ENCODE measurements at places on chromosomes 2 and 18.

DNA sequence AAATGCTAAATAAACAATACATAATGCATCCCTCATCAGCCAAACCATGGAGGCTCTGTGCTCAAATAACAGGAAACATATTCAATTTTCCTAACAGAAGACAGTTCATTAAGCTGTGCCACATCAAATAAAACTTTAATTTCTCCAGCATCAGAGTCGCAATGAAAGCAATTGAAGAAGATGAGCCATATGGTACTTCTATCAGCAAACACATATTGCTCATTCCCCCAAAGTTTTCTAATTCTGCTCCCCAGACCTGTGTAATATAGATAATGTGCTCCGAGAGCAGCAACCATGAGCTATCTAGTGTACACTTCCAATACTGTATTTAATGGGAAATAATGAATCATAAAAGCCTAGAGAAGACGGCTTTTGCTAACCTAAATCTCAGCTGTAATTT, 263.2 kb downstream of the MEIS1 start:
- no peak for DNase-seq

GRCh38 chr2:37795456-37795855, 124.0 kb upstream of the CDC42EP3 start:
- DNase-seq: no peak

GRCh38 chr2:121492409-121492808, 38.3 kb upstream of the RNU4ATAC start:
- DNase-seq: no peak

GRCh38 chr18:39305766-39306165, 1740.2 kb upstream of the CELF4 start:
- no peak for DNase-seq

- DNase-seq: no peak
These were observed at the start of gene MLPH for GRCh38 chr2:237486819-237487448. Gene MLPH, plus strand, starts transcription at chr2:237487251. Its CDS starts 6,176 bp downstream, at chr2:237493427.

DNA sequence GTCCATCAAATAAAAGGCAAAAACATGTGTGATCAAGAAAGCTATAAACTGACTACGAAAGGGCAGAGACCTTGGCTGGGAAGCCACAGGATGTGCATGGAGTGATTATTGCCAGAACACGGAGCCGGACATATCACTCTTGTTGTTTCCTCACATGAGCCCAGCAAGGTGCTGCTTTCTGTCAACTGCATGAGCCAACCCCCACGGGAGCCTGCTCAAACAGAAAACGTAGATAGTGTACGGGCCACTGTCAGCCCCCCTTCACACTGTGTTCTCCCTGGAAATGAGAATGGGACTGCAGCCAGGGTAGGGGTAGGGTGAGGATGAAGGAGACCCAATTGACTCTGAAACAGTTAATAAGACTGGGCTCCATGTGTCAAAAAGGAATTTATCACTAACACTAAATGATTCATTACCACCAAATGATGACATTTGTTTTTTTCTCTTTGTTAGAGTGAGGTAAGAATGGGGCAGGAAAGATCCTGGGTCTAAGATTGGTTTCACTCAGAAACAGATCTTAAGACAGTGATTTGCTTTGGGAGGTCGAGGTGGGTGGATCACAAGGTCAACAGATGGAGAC, 235.8 kb downstream of the MREG start:
- DNase-seq: no peak

GRCh38 chr2:55732854-55733253, 39.2 kb upstream of the PNPT1 start:
- no peak for DNase-seq

DNA sequence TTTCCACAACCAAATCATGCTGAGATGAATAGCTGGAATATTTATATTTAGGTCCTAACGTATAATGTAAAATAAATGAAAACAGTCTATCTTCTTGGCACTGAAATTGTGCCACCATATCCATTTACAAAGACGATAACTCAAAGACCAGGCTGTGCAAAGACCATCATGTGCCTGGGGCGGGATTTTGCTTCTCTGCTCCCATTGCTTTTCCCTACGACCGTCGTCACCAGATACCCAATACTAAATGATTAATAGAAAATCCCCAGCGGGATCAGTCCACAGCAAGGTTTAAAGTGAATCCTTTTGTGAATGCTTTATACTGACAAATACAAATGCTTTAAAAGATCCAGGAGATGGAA, 194.3 kb upstream of the ARL4C start:
- DNase-seq: no peak

DNA sequence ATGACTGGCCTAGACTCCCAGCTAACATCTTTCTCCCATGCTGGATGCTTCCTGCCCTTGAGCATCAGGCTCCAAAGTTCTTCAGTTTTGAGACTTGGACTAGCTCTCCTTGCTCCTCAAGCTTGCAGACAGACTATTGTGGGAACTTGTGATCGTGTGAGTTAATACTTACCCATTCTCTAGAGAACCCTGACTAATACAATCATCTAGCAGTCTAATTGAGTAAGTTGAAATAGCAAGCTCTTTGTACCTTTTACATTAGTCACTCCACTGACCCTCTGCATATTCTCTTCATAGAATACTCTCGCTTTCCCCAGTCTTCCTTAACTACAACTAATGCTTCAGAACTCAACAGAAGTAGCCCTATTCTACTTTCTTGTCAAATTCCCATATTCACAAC, 434.6 kb upstream of the NXPH2 start:
- DNase-seq: no peak

GRCh38 chr2:47905386-47906156, 727 bp downstream of the FBXO11 start:
- DNase-seq: peak; percentile 63

- DNase-seq: no peak
These were observed 496.9 kb upstream of the TNP1 start for GRCh38 chr2:217356781-217357180.

GRCh38 chr2:238420878-238421694, 5.6 kb upstream of the ASB1 start:
- DNase-seq: no peak

- no peak for DNase-seq
These were observed 159.6 kb downstream of the NCKAP5 start for GRCh38 chr2:133408671-133409070.

DNA sequence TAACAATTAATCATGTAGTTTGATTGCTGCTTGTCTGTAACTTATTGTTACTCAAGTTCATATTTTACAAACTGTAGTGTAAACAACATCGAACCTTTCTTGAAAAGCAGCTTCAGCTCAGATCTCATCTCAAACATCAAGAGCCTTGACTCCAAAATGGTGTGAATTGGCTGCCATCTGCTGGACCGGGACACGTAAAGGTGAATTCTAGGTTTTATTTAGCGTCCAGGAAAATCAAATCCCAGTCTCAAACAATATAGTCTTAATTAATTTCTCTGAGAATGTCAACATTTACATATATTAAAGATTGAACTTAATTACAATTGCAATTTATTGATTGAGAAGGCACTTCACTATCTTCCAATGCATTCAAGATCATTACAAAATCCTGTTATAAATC, 453.0 kb downstream of the GALR1 start:
- peak; percentile 5 for DNase-seq

- no peak for DNase-seq
These were observed 28.1 kb downstream of the COBLL1 start for GRCh38 chr2:164813535-164813934.

DNA sequence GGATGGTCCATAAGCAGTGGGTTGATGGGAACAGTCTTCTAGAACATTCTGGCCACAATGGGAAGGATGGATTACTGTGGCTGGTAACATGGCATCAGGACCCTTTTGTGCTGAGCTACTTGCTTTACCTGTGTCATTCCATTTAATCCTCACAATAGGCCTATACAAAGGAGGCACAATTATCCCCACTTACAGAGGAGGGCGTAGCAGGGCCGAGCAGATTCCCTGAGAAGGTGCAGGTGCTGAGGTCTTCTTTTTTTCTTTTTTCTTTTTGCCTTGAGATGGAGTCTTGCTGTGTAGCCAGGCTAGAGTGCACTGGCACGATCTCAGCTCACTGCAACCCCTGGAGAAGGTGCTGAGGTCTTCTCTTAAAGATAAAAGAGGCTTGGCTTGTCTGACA, 6.7 kb upstream of the LRRC30 start:
- DNase-seq: no peak

DNA sequence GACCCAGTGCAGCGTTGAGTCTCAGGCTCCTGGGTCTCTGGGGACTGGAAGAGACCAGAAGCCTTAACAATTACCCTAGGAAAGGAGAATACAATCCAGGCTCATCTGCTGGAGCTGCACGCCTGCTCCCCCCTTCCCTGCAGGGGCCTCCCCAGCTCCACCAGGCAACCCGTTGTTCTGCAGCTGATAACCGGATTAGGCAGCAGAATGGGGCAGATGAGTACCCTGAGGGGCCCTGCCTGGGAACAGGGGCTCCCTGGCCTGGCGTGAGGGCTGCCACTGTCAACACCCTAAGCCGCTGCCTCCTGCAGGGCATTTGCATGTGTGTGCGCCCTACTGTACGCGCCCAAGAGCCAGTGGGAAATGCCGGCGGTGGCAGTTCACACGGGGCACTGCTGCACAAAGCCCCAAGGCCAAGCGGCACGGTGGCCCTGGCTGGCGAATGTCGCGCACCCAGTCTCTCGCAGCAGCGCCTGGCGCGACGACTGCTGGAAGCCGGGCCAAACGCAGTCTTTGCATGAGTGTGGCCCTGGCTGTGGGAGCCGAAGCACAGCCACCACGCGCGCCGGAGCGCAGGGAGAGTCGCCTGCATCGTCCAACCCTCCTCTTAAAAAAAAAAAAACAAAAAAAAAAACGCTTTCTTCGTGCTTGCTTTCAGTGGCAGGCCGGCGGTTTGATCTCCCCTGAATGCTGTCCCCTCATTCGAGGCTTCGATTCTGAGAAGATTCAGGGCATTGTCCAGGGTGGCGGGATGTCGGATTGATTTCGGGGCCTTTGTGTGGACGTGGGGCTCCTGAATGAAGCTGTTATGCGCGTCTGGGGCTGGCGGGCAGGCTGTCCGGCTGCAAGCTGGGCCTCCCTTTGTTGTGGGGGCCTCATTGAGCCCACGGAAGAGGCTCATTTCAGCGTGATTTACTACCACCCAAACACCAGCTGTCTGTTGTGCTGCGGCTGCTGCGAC, 63.8 kb downstream of the SETBP1 start:
- no peak for DNase-seq

DNA sequence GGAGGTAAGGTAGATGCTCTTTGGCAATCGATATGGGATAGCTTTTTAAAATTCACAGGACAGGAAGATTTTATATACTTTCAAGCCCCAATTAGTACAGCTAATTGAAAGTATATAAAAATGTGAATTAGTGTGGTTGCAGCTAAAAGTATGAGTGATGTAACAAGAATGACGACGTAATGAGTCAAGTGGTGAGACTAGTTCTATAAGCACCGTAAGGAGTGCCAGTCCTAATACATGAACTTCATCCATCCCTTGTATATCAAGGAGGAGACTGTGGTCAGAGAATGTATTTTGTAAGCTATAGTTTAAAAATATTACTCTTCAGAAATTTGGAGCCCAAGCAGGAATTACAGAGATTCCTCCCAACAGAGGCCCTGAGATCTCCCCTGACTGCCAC, 25.8 kb downstream of the DNAJC27 start:
- DNase-seq: no peak

GRCh38 chr2:216306868-216307267, 65.4 kb downstream of the MARCHF4 start:
- no peak for DNase-seq

DNA sequence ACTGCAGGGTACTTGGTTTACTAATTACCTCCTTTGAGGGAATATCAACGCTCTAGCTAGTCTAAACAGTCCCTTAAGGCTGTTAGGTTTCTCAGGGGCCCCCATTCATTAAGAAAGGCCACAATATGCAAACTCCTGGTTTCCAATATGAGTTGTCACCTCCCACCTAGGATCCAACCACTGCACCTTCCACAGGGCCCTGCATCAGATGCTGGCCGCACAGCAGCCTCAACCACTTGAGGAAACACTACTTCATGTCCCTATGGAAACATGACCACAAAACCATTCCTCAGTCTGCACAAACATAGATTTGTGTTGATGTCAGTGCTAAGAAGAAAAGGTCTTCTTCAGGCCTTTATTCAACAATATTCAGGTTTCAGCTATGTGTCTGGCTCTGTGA, 40.9 kb downstream of the STAT4 start:
- no peak for DNase-seq

DNA sequence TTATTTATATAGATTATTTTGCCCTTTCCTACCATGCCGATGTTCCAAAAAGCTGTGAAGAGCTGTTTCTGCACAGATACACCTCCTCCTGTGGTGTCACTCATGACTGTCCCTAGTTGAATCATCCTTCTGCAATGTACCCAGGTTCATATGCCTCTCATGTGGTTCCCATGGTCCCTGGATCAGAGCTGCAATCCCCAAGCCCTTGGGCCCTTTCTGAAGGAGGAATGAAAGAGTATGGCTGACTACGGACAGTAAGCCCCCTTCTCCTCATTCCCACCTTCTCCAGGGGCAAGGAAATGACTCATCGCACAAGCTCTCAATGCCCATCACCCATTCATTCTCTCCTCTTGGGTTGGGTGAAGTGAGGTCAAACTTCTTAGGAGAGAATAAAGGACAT, 63.9 kb upstream of the ACVR1 start:
- no peak for DNase-seq

DNA sequence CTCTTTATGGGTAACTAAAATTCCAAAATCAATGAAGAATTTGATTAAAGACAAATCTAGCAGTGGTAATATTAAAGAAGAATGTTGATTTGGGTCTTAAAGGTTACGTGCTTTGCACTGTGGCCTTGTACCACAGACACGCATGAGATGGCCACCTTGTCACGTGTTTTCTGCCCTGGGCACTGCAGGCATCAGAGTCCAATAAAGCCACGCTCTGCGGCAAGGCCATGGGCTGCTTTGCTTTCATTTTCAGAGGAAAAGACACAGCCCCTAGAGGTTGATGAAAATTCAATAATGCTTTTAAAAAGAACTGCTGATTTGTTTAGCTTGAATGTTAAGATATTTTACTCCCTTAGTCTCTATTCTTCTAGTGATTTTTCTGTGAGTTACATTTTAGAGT, 30.4 kb downstream of the AOX1 start:
- DNase-seq: no peak

GRCh38 chr2:61134141-61134540, 27.8 kb upstream of the C2orf74 start:
- no peak for DNase-seq

DNA sequence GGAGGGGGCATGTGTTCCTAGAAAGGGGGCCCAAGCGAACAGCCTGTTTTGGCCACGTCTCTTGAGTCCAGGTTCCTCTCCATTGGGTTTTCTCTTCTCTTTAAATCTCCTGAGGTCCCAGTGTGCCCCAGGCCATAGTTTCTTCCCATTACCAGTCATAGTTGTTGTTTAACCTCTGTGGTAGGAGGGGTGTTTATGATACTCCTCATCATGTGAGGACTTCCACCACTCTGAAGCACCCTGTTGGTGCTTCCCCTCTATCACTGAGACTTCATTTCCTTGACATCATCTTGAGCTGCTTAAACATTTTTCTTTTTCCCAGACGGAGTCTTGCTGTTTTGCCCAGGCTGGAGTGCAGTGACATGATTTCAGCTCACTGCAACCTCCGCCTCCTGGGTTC, 45.9 kb downstream of the WIPF1 start:
- no peak for DNase-seq
